ENCODE measurements at places on chromosomes 16 and 17.

DNA sequence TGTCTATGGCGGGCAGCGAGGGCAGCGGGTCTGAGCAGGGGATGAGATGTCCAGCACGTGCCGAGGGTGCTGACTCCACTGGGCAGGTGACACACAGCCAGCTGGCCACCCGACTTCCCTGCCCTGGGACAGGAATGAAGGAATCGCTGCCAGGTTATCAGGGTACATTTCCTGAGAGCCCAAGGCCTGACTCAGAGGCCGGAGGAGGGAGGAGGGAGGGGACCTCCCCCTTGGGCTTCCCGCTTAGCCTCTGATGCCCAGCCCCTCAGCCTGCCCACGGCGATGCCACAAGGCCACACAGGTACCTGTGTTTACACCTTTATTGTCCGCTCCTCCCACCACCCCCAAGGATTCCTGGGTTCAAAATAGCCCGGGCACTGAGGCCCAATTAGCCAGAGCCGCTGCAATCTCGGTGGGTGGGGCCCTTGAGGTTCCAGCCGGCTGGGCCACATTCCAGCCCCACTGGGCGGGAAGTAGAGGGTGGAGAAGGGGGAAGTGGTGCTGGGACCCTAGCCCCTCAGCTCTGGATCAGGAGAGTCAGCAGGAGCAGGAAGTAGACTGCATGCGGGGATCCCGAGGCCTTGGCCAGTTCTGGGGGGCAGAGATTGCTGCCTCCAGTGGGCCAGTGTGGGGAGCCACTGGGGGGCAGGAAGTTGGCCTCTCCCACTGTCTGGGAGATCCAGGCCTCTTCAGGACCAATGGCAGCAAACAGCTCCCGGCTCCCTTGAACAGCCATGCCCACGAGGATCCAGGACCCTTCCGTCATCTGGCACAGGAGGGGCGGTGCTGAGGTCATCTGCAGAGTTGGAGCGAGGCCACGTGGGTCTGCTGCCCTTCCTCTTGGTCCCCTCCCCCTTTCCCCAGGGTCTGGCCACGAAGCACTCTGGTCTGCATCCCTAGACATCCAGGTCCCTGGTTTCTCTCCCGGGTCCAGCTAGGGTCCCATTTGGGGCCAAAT, 3.4 kb upstream of the PRSS8 start:
- DNase-seq, result no peak

GRCh38 chr16:48165961-48166578, 10.3 kb upstream of the ABCC12 start:
- DNase-seq, result no peak

DNA sequence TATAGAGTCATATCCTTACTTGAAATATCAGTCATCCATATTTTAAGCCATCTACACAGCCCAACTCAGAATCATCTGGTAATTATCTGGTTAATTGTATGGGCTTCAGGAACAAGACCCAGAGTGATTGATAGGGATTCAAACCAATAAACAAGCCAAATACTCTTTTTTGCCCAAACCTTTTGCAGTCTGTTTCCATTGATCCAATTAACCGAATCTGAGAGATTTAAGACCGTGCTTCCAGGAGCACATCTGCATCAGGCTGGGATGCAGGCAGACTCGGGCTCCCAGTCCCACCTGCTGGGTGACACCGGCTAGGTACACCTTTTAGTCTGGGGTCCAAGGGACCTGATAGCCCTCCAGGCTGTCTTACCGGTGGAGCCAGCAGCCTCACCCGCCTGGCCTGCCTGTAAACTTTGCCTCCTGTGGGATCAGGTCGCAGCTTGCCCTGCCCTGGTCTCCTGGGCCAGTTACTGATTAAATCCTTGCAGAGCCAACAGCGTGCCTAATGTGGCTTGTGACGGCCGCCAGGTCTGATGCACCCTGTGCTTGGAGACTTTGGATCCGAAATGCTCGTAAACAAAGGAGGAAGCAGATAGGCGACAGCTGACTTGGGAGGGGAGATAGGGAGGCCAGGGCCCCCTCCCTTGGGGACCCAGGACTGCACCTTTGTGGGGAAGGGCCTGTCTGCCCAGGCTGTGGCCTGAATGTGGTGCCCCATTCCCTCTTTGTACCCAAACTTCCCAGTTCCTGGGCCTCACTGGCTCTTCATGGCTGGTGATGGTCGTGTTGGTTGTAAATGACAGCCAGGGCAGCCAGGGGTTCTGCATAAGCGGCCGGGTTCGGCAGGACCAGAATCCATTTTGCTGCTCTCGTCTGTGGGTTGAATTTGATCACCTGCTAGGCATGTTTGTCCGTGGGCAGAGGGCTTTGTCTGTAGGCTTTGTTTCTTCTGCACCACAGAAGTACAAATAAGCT, 3.8 kb downstream of the CMIP start:
- no peak for DNase-seq

- DNase-seq, result no peak
Observed at GRCh38 chr16:80007231-80007630, 406.7 kb upstream of the MAF start.

- no peak for DNase-seq
Observed at GRCh38 chr17:6867849-6868248, 36.3 kb upstream of the TEKT1 start.

GRCh38 chr17:4769628-4770027, 2.1 kb upstream of the TM4SF5 start:
- no peak for DNase-seq

- DNase-seq, result no peak
Observed at GRCh38 chr16:72291531-72291981, 119.6 kb upstream of the PMFBP1 start.

DNA sequence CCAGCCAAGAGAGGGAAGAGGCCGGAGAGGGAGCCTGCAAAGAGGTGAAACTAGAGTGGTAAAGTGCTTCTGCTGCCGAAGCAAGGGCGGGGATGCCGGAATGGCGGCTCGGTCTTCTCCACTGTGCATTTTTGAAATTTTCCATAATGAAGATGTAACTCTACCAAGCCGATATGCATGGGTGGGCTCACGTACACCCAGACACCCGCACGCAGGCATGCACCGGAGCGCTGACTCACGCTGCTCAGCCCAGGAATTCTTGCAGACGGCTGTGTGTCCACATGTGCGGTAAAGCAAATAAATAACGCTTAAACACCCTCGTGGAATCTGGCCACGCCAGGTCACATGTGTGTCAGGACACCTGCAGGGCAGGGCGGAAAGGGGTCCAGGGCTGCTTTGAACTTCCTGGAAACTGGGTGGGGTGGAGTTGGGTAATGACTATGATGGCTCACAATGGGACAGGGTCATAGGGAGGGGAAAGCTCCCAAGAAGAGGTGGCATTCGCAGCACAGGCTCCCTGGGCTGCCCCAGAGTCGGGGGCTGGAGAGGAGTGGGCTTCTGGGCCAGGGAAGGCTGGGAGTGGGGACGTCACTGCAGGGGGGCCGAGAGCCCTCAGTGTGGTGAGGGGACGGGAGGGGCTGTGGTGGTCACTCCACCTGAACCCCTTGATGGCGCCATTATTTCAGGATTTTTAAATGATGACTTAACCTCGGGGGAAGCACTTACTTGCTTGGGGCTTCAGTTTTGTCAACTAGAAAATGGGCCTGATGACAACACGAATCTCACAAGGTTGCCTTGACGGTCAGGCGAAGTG, 265.5 kb downstream of the PARN start:
- DNase-seq, result no peak

GRCh38 chr17:75856062-75856756, 1.1 kb upstream of the WBP2 start:
- DNase-seq, result no peak

DNA sequence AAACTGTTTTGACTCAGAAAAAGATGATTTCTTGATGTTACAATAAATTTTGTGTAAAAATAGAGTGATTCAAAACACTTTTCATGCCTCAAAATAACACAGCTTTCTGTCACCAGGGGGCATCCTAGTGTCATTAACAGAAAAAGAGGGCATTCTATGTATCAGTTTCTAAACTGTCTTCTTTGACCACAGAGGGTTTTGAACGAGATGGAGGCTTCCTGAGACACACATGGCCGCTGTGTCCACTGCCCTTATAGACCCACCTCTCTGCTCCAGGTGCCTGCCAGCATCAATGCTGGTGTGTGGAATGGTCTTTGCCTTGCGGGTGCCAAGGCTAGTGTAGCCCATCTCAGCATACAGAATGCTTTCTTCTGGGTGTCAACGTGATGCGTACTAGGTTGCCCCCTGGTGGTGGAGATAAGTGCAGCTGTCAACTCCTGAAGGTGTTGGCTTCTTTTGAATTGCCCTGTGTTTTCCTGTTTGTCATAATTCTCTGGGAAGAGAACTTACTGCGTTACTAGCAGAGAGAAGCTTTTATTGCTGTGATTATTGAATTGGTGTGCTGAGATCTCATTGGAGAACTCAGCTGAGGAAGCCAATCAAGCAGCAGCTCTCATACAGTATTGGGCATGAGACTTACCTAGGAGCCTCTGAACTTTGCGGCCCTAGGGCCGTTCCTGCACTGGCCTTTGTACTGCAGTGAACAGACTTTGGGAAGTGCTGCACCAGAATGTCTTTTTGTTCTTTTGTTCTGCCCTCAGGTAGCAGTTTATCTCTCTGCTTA, 38.6 kb downstream of the USP10 start:
- peak; percentile 75 for DNase-seq

DNA sequence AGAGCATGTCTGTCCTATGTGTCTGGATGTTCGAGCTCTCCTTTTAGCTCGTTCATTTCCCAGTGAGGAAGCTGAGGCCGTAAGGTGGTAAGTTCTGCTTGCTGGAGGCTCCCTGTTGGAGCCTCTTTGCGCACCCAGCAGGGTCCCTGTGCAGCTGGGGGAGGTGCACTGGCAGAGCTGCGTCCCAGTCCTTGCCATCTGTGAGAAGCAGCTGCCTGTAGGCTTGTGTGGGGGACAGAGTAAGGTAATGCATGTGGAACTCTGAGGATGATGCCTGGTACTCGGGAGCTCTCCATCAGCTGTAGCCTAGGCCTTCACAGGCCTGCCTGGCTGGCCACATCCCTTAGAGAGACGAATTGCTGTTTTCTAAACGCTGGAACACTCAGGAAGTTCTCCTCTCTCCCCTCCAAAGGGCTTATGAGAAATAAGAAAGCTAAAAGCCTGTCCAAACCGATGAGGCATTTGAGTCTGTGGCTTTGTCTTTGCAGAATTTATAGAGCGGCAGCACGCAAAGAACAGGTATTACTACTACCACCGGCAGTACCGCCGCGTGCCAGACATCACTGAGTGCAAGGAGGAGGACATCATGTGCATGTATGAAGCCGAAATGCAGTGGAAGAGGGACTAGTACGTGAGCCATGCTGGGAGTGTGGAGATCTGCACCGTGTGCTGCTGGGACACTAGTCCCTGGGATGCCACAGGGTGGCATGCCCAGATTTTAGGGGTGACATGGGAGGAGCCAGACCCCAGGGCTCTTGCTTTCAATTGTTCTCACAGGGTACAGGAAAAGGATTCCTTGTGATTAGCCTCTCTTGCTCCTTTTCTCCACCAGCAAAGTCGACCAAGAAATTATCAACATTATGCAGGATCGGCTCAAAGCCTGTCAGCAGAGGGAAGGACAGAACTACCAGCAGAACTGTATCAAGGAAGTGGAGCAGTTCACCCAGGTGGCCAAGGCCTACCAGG, 1.6 kb downstream of the NDUFB10 start:
- no peak for DNase-seq

DNA sequence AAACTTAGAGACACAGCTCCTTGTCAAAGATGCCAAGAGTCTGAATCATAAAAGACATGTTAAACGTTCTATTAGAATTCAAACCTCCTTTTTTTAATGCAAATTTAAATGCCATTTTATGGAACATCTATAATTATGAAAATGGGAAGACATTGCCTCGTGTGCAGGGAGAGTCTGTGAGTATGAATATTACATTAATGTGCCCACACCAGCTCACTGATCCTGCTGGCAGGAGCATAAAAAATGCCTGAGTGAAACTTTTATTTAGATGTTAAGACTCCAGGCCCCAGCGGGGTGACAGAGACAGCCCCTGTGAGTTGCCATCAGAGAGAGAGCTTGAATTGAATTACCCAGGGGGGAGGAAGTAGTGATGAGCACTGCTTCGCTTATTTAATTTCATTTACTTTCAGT, 84.8 kb downstream of the SNX11 start:
- DNase-seq, result no peak

- DNase-seq, result no peak
Observed at GRCh38 chr17:36197387-36197703, 787 bp upstream of the CCL3L1 start.

DNA sequence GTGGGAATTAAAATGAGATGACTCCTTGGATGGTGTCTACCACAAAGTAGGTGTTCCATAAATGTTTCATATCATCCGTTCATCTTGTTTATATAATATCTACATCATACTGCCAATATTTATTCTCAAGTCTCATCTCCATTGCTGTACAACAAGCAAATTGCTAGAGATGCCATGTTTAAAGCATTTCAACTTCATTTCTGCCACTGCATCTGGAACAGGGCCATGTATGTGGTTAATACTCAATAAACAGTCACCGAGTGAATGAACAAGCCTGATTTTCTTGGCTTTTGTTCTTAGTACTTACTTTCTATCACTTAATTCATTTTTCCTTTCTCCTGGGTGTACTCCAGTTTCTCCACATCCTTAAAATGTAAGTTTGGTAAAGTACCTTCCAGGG, 107.6 kb downstream of the KCNJ2 start:
- no peak for DNase-seq

GRCh38 chr16:51049276-51049675, 101.8 kb downstream of the SALL1 start:
- no peak for DNase-seq

GRCh38 chr16:30447512-30448226, 2.0 kb upstream of the SEPHS2 start:
- no peak for DNase-seq

DNA sequence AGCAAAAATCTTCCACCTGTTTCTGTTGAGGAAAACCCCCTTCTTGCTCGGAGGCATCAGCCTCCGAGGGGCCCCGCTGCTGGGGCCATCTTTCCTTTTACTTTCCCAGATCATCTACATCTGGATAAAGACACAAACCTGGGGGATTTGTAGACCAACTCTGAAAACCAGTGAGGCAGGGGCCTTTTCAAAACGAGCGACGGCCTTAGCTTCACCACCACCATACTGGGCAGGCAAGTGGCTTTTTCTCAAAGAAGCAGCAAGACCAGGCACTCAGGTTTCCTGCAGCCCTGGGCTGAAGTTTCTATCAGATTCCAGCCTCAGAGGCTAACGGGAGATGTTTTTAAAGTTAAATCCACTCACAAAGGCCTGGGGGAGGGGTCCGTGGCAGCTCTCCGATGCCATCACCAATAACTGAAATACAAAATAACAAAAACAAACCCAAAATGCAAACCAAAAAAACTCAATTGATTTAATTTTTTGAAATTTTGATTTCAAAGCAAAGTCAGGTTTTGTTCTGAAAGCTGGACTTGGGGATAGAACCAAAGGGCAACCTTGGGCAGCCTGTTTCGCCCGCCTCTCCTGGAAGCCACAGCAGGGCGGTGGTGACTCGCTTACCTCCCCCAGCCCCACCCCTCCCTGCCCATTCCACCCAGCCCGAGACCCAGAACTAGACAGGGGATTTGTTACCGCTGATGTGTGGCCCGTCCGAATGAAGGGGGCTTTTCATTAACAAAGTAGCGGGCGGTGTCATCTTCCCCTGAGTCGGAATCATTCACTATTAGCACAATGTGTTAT, 55.8 kb downstream of the SALL1 start:
- DNase-seq, result no peak

DNA sequence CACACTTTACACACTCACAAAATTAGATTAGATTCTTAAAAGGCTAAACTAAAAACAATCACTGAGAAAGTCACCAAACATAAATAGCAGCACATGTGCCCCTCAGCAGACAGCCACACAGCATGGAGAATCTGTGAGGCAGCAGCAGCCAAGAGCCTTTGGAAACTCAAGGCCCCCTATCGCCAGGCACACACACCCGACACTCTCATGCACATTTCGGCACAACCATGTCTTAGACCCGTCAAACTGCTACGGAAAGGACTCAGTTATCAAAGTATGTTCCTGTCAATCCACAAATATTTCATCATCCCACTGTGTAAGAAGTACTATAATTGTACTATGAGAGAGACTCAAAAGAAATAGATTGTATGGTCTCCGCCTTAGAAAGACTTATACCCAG, 20.9 kb downstream of the UBE2O start:
- DNase-seq, result no peak

Measured in germinal center (tissue), 1 donor.